ENCODE measurements at places on chromosomes 16 and 17. TPM values are rescaled to one million over a fixed set of nuclear protein-coding genes. Genes with fewer than 3 reads are reported as not detected.

The SBK1 gene
- 0.89 TPM for total RNA-seq

The EFCAB5 gene
- total RNA-seq: not detected

The MT2A gene
- 157 TPM for total RNA-seq

The CCL17 gene
- not detected for total RNA-seq

The LGALS3BP gene
- 761 TPM for total RNA-seq

The ZNF423 gene
- total RNA-seq: 11.0 TPM

The TP53TG3C gene
- total RNA-seq: not detected

The MEOX1 gene
- 5.0 TPM for total RNA-seq

The SPEM2 gene
- not detected for total RNA-seq

The ESRP2 gene
- total RNA-seq: 67.0 TPM

The PERCC1 gene
- total RNA-seq: not detected

The HOXB4 gene
- total RNA-seq: 6.4 TPM
